Aortic smooth muscle cell (primary cell): ENCODE measurements at places on chromosomes 5 and 9. TPM values are rescaled to one million over a fixed set of nuclear protein-coding genes. Genes with fewer than 3 reads are reported as not detected.

Gene GRIA1
- 1.7 and 6.0 TPM in 2 replicates for total RNA-seq

Gene INPP5E
- total RNA-seq, result 5.2 and 5.3 TPM in 2 replicates

Gene ELP1
- total RNA-seq, result 31.5 and 39.4 TPM in 2 replicates

Gene DOCK8
- under 0.01 TPM in 2 replicates for total RNA-seq

Gene NUTM2F
- total RNA-seq, result not detected in 2 replicates

Gene ANGPTL2
- 44.6 and 56.7 TPM in 2 replicates for total RNA-seq

Gene PCDHGA10
- 5.3 and 7.5 TPM in 2 replicates for total RNA-seq

Gene ANKRD20A1
- 0.12 and 0.53 TPM in 2 replicates for total RNA-seq

Gene PCDHGC5
- total RNA-seq, result 3.4 and 4.7 TPM in 2 replicates
